ENCODE measurements at places on chromosomes 13 and 19. TPM values are rescaled to one million over a fixed set of nuclear protein-coding genes. Genes with fewer than 3 reads are reported as not detected.
A peak's percentile ranks its signal among the peaks of the same experiment; 100 is the strongest.

DNA sequence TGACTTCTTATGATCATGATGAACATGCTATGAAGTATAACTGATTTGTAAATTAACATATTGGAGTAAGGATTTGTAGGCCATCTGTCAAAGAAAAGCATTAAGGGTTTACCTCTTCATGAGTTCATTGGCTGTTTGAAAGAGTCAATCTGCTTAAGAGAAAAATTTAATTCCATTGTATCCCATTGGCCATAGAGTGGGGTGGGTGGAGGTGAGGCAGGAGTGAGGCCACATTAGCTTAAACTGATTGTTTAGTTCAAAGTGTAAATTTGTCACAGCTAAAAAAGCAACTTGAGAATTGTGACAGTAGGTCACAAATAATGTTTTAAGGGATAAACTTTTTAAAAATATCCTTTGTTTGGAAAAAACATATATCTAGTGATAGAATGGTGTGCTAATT is 11.4 kb downstream of the GPR180 start:
- no peak for DNase-seq

DNA sequence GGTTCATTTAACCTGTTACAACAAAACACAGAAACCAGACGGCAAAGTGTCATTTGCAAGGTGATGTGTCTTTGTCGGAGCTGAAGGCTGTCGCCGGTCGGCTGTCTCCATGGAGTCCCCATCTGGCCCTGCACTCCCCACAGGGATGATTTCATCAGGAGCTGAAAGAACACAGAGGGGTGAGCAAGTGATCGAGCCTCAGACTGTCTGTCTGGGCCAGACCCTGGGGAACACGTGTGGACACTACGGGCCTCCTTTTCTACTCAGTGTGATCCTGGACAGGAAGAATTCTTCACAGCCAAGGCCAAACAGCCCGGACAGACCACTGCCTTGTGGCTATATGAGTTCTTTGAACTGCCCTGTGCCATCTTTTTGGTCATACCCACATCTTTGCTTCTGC is 85.1 kb downstream of the RNASEH2B start:
- no peak for DNase-seq

DNA sequence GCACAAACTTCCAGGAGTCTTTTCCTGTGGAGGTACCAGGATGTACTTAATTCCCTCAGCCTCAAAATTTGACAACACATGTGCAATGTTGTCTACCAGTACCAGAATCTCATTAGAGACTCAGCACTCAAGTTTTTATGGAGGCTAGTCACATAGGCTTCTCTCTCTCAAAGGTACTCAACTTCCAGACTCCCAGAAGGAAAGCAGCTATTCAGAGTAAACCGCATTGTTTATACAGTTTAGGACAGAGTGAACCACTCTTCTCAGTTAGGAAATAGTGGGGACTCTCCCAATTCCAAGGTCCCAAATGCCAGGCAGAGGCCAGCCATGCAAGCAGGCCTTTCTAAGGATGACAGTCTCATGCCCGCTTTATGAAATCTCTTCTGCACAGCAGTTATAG is 8.5 kb upstream of the C1QTNF9B start:
- peak; percentile 52 for DNase-seq

GRCh38 chr13:40208517-40208916 is 457.9 kb downstream of the FOXO1 start:
- DNase-seq: no peak

PTH2 gene
- total RNA-seq: not detected
